Caco-2 (cell line): ENCODE measurements at places on chromosomes 16 and 17.
A peak's percentile ranks its signal among the peaks of the same experiment; 100 is the strongest.

DNA sequence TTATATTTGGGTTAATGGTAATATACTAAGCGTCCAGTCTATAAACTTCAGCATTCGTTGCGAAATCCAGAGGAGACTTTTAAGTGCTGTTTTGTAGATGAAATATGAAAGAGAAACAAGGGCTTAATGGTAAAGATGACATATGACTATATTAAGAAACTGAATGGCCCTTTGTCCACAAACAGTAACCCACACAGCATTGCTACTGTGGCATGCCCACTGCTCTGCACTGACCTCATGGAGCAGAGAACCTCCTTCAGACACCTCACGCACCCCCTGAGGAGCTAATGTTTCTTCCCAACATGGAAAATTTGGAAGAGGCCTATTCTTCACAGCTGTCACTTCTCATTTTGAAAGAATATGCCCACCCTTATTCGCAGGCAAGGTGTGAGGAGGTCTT is 26.7 kb downstream of the ASPA start:
- no peak for DNase-seq

- DNase-seq = peak; percentile 47
Measured at GRCh38 chr16:82439678-82440293, 187.0 kb upstream of the CDH13 start.

DNA sequence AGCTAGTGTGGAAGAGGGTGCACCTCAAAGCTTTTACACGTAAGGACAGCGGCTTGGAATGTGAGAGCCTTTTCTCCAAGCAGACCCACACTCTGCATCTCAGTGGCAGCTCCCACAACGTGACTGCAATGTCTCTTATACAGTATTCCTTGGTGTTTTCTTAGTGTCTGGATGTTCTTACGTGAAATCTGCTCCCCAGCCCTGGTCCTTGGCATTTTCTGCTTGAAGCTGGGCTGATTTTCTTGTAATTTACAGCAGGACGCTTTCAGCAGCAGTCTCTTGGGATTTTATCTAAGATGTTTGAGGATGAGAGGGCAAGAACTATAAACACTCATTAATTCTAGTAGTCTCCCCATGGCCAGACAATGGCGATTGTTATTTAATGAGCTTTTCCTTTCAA is 12.1 kb upstream of the POLR3E start:
- DNase-seq = no peak

DNA sequence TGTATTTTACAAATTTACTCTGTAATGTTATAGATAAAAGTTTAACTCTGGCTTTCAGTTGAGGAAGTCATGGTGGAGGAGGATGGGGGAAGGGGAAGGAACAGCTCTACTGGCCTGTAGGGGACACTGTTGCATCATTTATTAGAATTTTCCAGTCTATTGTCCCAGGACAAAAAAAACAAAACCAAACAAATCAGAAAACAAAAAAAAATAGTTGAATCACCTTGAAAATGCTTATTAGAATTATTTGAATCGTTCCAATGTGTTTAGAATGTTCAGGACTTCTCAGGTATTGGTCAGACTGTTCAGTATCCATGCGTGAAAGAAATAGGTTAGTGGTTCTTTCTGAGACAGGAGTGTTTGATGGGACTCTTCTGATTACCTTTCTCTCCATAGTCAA is 242.0 kb downstream of the FTO start:
- peak; percentile 65 for DNase-seq

DNA sequence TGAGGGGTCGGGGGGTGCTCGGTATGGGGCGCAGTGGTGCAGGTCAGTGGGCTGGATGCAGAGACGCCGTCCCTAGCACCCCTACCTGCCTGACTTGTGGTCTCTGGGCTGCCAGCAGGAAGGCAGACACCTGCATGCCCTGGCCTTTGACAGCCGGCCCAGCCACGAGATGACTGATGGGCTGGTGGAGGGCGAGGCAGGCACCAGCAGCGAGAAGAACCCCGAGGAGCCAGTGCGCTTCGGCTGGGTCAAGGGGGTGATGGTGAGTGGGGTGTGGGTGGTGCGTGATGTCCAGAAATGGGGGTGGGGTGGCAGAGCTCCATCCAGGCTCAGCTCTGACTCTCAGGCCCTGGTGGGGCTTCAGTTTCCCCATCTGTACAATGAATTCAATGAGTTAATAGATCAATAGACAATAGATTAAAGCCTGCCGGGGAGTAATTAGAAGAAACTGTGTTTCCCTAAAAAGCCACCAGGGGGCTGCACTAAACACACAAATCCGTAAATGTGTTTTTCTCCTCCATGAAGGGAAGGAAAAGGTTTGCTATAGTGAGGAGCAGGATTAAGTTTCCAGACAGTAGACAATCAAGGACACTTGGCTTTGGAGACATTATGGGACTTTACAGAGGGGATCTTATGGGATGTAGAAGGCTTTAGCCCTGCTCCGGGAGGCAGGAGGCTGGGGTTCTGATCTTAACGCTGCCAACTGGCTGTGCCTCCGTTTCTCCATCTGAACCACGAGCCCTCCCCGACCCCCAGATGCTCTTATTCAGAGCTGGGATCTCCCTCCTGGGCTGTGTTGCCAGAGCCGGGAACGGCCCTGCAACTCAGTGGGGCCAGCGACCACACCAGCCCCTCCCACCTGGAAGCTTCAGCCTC is 2.2 kb downstream of the SLC12A3 start:
- DNase-seq = no peak

DNA sequence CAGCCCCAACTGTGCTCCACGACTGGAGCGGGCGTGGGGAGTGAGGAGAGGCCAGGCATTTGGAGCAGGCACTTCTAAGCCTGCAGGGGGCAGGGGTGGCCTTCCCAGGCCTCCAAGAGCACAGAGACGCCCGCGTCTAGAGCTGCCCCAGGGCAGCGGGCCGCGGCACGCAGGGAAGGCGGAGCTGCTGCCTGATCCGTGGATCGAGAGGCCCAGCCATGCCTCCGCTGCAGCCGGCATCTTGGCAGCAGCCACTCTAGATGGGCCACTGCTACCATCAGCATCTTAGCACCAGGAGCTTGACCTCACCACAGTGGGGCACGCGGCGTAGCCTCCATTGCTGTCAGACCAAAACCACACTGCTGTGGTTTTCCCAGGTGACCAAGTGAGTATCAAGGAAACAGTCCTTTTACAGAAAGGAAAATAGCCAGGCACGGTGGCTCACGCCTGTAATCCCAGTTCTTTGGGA is 20.4 kb upstream of the WDR45B start:
- peak; percentile 71 for DNase-seq

DNA sequence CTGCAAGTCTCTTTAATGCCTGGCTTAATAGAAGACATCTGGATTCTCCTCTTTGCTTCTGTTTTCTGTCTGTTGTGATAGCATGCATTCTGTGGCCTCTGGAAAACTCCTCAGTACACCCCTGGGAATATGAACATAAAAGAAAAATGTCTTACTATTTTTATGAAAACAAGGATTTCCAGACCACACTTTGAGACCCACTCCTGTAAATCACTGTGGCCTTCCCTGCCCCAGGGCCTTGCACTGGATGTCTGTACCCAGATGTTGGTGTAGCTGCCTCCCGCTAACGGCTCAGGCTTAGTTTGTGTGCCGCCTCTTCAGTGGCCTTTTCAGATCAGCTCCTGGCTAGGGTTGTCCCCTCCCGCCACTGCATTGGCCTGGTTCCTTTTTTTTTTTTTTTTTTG is 126.6 kb downstream of the SOCS1 start:
- DNase-seq = no peak

DNA sequence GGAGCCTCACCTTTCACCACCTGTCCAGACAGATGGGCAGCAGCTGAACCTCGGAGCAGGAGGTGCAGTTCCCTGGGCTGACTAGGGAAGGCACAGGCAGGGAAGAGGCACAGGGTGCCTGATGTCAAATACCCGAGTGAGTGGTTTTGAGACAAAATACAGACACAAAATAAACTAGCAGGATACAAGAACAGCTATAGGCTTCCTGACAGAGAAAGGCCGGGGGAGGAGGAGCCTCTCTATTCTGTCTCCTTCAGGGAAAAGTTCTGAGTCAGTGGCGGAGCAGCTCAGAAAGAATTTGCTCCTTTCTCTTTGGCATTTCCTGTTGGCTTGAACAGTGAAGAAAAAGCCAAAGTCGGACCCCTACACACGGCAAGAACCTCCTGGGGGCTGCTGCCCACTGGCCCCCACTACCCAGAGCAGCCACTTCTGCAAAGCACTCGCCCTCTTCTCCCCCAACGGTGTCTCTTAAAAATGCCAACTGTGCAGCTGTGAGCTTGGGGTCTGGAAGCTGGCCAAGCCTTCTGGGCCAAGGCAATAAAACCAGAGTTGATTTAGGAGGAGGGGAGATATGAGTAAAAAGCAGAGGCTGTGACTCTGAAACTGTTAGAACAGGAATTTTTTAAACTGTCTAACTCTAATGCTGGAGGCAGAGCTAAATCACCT is 14.4 kb upstream of the FAAP100 start:
- DNase-seq = no peak

DNA sequence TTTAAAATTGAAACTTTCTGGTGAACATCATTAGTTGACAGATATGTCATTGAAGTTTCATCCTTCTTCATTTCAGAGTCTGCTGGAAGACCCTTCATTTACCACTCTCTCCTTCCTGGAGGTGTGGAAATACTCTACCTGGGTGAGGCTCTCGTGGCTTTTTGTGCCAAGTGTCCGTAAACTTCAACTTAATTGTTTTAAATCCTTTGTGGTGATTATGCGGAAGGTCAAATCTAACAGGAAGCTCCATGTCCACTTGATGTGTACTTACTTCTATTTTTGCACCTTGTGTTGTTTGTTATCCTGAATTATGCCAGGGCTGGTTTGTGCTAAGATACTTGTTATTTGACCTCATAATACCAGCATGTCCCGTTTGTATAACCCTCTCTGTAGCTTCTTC is 129.2 kb downstream of the WWOX start:
- DNase-seq = no peak

DNA sequence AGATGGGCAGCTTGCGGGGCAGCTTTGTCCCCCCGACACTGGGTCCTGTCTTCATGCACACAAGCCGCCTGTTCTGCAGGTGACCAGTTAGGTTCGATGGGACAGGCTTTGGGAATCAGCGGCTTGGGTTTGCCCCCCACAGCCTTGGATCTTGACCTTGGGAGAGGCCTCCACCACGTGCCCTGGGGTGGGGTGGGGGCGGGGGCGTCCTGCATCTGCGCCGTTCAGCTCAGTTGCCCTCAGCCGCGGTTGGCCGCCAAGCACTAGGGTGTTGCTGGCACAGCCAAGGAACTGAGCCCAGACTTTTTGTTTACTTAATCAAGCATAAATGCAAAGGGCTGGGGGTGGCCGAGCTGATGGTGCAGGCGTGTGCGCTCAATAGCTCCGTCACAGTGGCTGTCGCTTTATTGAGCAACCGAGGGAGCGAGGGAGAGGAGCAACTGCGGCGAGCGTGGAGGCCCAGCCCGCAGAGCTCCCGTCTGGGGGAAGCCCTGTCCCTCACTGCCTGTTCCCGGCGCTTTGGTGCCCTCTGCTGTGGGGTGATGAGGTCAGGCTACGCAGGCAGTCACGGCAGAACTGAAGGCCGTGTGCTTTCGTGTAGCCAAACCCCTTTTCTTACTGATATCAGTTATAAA is 33.9 kb downstream of the JPH3 start:
- peak; percentile 90 for DNase-seq

GRCh38 chr16:73568769-73569168 is 520.8 kb upstream of the ZFHX3 start:
- no peak for DNase-seq

DNA sequence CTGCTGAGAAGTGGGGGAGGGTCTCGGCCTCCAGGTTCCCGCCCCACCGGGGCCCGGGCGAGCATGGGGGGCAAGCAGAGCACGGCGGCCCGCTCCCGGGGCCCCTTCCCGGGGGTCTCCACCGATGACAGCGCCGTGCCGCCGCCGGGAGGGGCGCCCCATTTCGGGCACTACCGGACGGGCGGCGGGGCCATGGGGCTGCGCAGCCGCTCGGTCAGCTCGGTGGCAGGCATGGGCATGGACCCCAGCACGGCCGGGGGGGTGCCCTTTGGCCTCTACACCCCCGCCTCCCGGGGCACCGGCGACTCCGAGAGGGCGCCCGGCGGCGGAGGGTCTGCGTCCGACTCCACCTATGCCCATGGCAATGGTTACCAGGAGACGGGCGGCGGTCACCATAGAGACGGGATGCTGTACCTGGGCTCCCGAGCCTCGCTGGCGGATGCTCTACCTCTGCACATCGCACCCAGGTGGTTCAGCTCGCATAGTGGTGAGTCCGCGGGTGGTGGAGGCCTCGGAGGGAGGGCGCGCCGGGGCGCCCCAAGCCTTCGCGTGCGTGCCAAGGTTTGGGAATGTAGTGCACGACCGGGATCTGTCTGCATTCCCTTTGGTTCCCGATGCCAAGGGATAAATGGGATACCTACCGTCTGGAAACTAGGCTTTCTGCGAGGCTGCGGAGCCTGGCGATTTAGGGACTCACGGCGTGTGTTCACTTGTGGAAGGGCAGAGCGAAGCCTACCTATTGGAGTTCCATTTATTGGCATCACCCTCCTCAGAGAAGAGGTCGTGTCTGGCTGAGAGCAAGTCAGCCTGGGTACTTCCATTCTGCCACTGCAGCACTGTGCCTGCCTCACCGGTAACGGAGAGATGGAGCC is 1.0 kb downstream of the ZNRF1 start:
- peak; percentile 67 for DNase-seq

DNA sequence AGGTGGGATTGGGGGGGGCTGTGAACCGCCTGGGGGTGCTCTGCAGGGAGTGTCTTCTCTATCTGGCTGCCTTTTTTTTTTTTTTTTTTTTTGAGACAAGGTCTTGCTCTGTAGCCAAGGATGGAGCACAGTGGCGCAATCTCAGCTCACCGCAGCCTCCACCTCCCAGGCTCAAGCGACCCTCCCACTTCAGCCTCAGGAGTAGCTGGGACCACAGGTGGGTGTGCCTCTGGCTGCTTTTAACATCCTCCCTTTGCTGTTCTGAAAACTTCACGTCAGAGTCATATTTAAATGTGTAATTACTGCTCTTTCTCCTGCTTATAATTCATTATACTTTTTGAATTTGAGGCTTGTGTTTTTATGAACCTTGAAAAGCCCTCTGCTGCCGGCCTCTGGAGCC is 78.4 kb downstream of the ZNF778 start:
- DNase-seq = no peak

GRCh38 chr17:8687737-8688466 is 56.7 kb downstream of the CCDC42 start:
- no peak for DNase-seq

DNA sequence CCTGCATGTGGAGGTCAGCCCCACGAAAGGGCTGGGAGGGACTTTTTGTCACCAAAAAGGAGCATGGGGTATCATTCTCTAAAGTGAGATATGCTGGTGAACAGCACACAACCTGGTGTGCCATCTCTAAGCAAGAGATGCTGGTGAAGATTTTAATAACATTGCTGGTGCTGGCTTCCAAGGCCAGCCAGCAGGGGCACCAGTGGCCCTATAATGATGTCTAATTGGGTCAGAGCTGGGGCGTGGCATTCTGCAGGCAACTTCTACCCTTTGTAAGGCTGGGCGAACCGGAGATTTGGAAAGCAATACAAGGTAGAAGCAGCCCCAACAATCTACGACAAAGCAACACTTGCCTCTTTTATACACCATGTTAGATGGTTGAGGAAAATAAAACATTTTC is 16.8 kb downstream of the SDR42E1 start:
- DNase-seq = no peak

DNA sequence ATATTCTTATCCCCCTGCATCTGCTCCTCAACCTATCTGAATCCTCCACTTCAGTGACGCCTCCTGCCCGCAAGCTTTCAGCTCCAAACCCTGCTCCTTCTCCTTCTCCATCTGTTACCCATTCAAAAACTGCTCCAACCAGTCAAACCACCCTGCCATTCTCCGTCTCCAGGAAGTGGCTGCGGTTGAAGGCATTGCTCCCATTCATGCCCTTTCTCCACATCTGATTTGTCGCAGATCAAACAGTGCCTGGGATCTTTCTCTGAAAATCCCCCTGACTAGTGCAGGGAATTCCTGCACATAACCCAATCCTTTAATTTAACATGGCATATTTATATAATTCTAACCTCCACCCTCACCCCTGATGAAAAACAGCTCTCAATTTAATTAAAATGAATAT is 56.3 kb downstream of the SLFN5 start:
- DNase-seq = no peak
